Stimulated activated CD4-positive, alpha-beta T cell treated with anti-CD3 and anti-CD28 coated beads, TNF-alpha, amount 100 ng/mL, for 1 hour (primary cell): ENCODE measurements at places on chromosomes 5 and 9.

DNA sequence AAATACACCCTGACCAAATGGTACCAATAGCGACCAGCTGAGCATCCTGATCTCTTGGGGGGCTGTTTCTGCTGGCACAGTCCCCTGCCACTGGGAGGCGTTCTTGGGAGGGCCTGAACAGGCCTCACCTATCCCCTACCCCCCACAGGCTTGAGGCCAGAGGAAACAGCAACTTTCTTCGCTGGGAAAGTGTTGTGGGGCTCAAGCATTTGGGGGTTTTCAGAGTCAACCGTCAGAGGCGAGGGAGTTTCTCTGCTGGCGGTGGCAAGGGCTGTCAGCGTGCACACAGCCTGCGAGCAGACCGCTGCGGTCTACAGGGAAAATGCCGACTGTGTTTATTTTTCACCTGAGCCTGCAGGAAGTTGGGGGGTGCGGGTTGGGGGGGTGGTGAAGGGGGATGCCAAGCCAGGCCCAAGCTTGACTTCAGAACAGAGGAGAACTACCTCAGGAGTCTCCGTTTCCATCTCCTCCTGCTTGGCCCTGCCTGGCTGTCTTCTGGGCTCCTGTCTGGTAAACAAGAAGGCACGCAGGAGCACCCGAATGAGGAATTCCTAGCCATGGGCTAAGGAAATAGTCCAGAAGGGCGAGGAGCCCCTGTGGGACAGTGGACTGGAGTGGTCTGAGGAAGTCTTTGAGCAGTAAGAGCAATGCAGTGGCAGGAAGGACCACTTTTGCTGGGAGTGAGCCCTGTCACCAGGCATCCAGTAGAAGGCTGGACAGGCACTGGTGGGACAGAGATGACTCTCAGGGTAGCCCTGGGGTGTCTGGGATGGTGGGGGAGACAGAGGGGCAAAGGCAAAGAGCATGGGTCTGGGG, 18.1 kb downstream of the TCF7 start:
- no peak for DNase-seq

- no peak for DNase-seq
Measured at GRCh38 chr9:23979491-23979890, 153.5 kb upstream of the ELAVL2 start.

- DNase-seq: no peak
Measured at GRCh38 chr5:126031989-126032716, 391.1 kb upstream of the GRAMD2B start.

- no peak for DNase-seq
Measured at GRCh38 chr9:116904165-116904564, 217.1 kb downstream of the TRIM32 start.

GRCh38 chr5:136513430-136513829, 148.1 kb upstream of the TRPC7 start:
- DNase-seq: no peak

- no peak for DNase-seq
Measured at GRCh38 chr5:143200781-143201398, 202.6 kb downstream of the NR3C1 start.

DNA sequence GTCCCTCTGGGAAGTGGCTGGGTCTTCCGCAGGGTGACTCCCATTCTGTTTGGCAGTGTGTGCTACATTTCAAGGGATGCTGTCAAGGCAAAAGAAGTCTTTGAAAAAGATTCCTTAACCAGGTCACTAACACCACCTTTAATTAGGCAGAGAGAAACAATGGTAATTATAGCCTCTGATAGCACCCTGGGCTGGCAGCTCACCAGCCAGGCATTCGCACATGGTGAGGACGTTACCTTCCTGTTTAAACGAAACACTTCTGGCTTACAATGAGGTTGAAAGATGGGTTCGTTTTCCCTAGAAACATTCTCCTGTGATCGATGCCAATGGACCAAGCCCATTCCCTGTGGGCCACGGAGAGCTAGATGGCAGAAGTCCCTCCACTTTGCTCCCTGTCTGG, 230.1 kb upstream of the PANK3 start:
- DNase-seq: no peak

- no peak for DNase-seq
Measured at GRCh38 chr9:10999646-11000045, 386.8 kb upstream of the PTPRD start.
